ENCODE measurements at places on chromosomes 16 and 17.

- DNase-seq = no peak
These were observed 10.9 kb downstream of the STH start for GRCh38 chr17:46009681-46010596.

DNA sequence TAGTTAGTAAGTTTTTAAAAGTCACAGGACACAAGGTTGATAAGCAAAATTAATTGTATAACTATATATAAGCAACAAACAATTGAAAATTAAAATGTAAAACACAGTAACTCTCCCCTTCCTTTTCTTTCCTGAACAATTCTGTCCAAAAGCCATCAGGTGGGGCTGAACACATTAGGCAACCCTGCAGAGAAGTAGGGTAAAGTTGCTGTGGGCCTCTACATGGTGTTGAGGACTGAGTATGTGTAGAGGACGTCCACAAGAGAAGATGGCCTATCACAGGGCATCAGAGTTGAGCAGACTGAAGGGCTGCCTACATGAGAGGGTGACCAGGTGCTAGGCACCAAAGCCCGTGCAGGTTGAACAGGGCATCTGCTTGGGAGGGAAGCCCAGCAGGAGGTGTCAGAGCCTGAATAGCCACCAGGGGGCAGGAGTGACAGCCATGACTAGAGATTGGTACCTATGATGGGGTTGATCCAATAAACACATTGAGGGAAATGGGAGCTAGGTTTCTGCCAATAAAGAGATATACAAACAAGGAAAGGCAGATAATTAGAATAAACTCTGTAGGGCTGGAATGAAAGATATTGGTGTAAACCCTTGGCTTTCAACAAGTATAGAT, 415.1 kb downstream of the NPIPA8 start:
- DNase-seq = no peak

- DNase-seq = no peak
These were observed 76.4 kb downstream of the DNAH17 start for GRCh38 chr17:78500806-78501205.

- DNase-seq = no peak
These were observed 2.1 kb downstream of the HCRT start for GRCh38 chr17:42182927-42183734.

GRCh38 chr16:75997606-75998005, 271.3 kb upstream of the CPHXL start:
- DNase-seq = no peak

- DNase-seq = no peak
These were observed 1.1 kb downstream of the ARL6IP1 start for GRCh38 chr16:18800293-18800692.

DNA sequence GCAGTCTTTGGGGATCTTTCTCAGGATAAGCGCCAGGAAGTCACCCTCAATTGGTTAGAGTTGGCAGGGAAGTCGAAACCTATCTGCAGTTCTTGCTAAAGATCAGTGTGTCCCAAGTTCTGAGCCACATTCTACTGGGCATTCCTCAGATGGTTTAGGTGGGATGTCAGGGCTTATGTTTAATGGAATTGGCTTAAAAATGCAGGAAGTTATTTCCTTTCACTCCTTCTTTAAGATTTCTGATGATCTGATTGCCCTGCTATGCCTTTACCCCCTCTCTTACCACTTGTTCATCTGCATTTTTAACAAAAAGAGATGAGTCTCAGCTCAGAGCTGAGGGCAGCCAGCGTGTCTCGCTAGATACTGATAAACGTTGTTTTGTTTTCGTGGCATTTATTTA, 30.8 kb downstream of the FOXL1 start:
- DNase-seq = no peak

- DNase-seq = no peak
These were observed 140.1 kb downstream of the CLEC16A start for GRCh38 chr16:11084484-11084875.

DNA sequence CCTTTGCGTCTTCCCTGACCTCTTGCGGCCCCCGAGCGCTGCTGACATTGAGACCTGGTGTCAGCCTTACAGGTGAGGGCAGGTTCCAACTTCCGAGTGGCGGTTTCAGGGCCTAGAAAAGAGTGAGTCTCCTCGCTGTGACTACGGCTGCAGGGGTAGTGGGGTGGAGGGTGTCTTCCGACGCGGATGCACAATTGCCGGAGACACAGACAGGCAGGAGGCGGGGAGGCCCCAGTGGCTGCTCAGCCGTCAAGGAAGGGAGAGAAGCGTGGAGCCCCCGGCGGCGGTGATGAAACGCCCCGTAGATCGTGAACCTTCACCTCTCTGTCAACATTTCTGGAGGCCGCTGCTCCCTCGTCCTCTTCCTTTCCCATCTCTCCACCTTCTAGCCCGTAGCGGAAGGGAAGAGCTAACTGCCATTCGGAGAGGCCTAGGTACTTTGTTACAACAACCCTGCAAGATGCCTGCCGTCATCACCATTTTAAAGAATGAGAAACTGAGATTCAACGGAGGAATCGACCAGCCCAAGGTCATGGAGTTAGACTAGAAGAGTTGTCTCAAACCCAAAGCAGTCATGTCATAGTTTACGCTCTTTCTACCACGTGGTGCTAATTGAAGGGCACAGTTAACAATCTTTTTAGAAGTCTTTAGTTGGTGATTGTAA, 485 bp downstream of the DNAJA3 start:
- no peak for DNase-seq

DNA sequence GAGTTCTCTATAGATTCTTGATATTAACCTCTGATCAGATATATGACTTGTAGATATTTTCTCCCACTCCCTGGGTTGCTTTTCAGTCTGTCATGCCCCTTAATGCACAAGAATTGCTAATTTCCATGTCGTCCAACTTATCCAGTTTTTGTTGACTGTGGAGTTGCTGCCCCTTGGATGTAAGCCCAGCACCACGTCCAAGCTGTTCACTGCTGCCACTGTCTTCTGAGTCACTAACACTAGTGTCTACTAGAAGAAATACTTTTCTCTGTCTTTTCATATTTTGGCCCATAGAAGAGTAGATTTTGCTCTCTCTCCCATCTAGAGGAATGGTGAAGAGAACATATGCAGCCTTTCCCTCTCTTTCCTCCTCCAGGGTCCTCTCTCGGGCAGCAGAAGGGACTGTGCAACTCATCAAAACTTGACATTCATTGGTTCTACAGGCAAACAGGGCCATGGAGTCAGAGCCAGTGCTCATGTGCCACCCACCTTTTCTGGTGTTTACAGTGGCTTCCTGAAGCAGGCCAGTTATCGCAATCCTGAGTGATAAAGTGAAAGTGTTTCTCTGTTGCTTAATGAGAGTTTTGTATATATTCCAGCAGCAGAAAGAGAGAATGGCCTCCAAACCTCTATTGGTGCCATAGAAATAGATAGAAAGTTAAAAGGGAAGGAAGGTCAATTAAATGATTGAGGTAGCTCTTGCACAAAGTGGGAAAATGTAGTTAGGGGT, 22.6 kb upstream of the PMP22 start:
- no peak for DNase-seq
